ELR (cell line): ENCODE measurements at places on chromosomes 1 and 21.

GRCh38 chr1:121587777-121588176, 403.0 kb downstream of the SRGAP2C start:
- peak; percentile 82 for DNase-seq

DNA sequence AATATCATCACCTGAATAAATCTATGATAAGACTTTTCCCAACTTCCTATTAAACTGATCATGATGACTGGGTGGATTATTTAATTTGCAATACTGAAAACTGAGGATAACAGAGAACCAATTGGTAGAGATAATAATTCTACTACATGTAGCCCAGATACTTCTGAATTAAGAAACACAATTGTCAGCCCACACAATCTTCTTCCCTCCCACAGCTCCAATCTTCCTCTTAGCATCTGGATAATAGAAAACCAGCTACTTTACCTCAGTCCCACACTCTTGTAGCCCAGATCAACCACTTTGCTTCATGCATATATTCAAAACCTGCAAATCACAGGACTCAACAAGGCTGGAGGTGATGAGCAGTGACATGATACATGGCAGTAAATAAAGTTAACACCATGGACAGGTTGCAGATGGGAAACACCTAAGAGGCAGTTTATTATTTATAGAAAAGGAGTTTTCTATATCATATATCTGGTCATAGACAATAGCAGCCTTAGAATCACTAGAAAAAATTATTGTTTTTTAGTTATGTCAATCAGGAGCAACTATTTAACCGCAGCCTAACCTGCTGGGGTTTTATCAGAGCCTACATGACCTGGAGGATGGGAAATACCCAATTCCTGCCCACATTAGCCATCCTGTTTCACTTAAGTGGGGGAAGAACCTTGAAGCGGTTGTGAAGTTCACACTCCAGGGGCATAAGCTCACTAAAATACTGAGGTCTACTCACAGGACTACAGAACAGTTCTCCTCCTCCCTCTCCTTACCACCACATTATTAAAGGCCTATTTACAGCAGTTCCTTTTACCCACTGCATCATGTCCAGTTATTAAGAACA, 16.7 kb downstream of the FRRS1 start:
- no peak for DNase-seq

DNA sequence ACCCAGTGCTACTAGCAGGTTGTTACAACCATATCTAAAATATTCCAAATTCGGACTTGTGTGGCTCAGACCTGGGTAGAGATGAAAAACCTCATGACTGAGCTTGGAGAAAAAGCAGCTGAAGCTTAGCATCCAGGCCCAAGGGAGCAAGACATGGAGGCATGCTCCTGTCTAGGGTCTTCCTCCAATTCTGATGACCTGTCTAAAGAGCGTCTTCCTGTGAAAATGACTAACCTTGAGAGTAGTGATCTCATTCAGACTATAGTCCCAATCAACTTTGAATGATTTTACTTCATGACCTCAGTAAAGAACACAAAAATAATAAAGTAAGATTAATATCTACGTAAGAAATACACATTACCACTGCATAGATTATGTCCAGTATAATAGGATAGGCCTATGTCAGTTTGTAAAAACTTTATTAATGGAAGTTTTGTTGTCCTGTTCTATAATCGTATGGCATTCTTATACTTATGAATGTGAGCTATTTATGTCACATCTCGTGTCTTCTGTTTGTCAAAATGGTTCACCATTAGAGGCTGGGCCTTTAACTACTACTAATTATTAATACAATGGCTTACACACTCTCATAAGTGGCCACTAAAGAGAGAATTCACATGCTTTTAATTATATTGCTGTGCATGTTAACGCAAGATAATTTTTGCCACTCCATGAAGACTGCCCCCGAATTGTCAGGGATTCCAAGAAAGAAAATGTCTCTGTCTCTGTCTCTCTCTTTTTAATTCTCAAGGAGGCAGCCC, 201.3 kb downstream of the NCAM2 start:
- DNase-seq, result peak; percentile 31

- DNase-seq, result no peak
Observed at GRCh38 chr1:19124273-19124672, 85.8 kb downstream of the UBR4 start.

- no peak for DNase-seq
Observed at GRCh38 chr1:61268546-61269240, 186.3 kb downstream of the NFIA start.
